ENCODE measurements at places on chromosomes 4 and X.

DNA sequence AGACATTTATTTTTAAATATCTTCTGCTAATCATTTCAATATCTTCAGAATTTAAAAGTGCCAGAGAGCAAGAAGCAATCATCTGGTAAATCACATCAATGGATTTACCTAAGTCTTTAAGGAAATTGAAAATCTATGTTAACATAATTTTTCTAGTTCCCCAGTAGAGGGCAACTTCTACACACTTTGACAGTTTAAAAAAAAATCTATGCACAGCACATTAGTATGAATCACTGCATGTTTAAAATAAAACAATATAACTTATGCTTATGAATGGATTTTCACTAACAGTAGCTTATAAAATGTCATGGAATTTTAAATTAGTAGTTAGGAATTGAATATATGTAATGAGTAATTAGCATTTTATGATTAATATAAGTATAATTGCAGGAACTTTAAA is 126.5 kb downstream of the REELD1 start:
- peaks cover 1% of the 10 kb centered on the region for H3K4me1 ChIP-seq
- no peaks in the 10 kb centered on the region for H3K27me3 ChIP-seq
- peak; percentile 54 for DNase-seq
- no peak overlapping the region for H3K27ac ChIP-seq
- H3K4me3 ChIP-seq = no peak overlapping the region

- H3K4me3 ChIP-seq = no peak overlapping the region
- H3K27me3 ChIP-seq = no peaks in the 10 kb centered on the region
- DNase-seq = peak; percentile 81
- peak overlapping the region; percentile 75 for H3K27ac ChIP-seq
Measured at GRCh38 chrX:150032742-150033141, 94.5 kb upstream of the EOLA2 start.

DNA sequence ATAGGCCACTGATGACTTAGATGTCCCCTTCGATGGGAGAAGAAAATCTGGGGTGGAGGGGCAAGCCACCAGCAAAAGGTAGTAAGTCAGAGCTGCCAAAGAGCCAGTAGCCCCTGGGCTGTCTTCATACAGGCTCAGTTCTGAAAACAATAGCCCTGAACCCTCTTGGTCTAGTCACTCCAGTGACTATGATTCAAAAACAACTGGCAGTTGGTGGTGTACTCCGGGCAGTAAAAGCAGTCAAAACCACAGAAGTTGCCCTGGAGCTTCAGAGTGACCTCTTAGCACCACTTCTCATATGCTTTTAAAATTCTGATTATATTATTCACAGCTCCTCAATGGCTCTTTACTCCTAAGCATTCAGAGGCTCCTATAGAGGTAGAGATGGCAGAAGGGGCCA is 164.3 kb upstream of the MAMLD1 start:
- H3K27ac ChIP-seq = no peak overlapping the region
- H3K27me3 ChIP-seq = no peaks in the 10 kb centered on the region
- DNase-seq = no peak
- H3K4me3 ChIP-seq = no peak overlapping the region
- no peaks in the 10 kb centered on the region for H3K36me3 ChIP-seq

- H3K4me3 ChIP-seq = peak overlapping the region; percentile 81
- H3K4me1 ChIP-seq = no peaks in the 10 kb centered on the region
- peak; percentile 65 for DNase-seq
- peaks cover 5% of the 10 kb centered on the region for H3K36me3 ChIP-seq
- peak overlapping the region; percentile 93 for H3K27ac ChIP-seq
Measured at GRCh38 chr4:74157154-74157553, 764 bp upstream of the MTHFD2L start.

DNA sequence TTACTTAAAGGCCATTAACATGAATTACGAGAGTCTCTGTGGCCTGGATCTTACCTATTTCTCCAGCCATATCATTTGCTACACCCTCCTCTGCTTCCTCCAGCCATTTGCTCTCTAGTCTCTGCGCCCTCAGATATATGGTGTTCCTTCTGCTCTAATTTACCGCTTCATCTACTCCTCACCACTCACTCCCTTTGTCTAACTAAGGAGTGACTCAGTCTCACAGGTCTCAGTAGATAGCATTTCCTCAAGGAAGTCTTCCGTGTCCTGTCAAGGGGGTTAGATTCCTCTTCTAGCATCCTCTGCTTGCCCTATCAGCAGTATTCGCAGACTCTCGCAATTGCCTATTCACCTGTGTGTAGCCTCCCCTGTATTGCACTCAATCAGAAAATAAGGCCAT is 892.1 kb upstream of the INTU start:
- no peak overlapping the region for H3K4me3 ChIP-seq
- H3K27me3 ChIP-seq = no peaks in the 10 kb centered on the region
- no peak overlapping the region for H3K27ac ChIP-seq
- DNase-seq = no peak
- no peaks in the 10 kb centered on the region for H3K36me3 ChIP-seq
- H3K4me1 ChIP-seq = no peaks in the 10 kb centered on the region

GRCh38 chrX:101785142-101785541 is 125.5 kb upstream of the ARMCX2 start:
- DNase-seq = no peak
- no peak overlapping the region for H3K27ac ChIP-seq
- no peaks in the 10 kb centered on the region for H3K27me3 ChIP-seq
- H3K4me3 ChIP-seq = no peak overlapping the region
- H3K36me3 ChIP-seq = no peaks in the 10 kb centered on the region

GRCh38 chrX:24154490-24155034 is 5.0 kb downstream of the ZFX start:
- H3K4me1 ChIP-seq = peaks cover 4% of the 10 kb centered on the region
- DNase-seq = peak; percentile 28
- H3K36me3 ChIP-seq = peaks cover 2% of the 10 kb centered on the region
- no peaks in the 10 kb centered on the region for H3K27me3 ChIP-seq

GRCh38 chrX:53077207-53078197 is 4.7 kb upstream of the TSPYL2 start:
- H3K4me1 ChIP-seq = peaks cover 3% of the 10 kb centered on the region
- H3K36me3 ChIP-seq = peaks cover 13% of the 10 kb centered on the region
- no peaks in the 10 kb centered on the region for H3K27me3 ChIP-seq
- no peak overlapping the region for H3K27ac ChIP-seq
- no peak for DNase-seq

- H3K36me3 ChIP-seq = no peaks in the 10 kb centered on the region
- peaks cover 12% of the 10 kb centered on the region for H3K27me3 ChIP-seq
- H3K4me1 ChIP-seq = peaks cover 7% of the 10 kb centered on the region
- peak; percentile 58 for DNase-seq
Measured at GRCh38 chrX:107731831-107732502, 43.6 kb downstream of the TSC22D3 start.

DNA sequence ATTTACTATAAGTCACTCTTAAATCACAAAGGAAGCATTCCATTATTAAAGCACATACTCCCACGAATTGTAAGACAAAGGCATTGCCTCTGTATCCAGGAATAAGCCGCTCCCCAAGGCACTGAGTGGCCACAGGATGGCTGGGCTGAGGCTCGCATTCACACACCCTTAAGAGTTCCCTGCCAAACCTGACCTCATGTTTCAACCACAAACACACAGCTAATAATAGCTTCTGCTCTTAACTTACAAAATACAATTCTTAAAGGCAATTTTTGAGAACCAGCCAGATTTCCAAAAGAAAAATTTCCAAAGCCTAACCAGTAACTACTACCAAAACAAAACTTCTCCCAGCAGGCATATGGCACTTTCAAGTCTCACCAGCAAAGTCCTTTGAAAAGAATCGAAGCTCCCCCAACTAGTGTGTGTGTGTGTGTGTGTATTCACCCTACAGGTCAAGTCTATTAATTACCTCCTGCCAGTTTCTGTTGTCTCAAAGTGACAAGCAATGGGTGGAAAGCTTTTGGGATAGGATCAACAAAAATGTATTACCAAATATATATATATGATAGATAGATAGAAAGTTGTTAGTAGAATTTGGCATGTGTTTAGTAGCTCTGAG is 36.0 kb downstream of the ARHGAP6 start:
- no peaks in the 10 kb centered on the region for H3K4me1 ChIP-seq
- H3K4me3 ChIP-seq = no peak overlapping the region
- H3K36me3 ChIP-seq = no peaks in the 10 kb centered on the region
- peak; percentile 51 for DNase-seq
- no peak overlapping the region for H3K27ac ChIP-seq
